ENCODE measurements at places on chromosomes 6 and 20. TPM values are rescaled to one million over a fixed set of nuclear protein-coding genes. Genes with fewer than 3 reads are reported as not detected.

Gene STX11
- total RNA-seq = 3.0 TPM

- DNase-seq = no peak
These were observed 320.2 kb upstream of the JARID2 start for GRCh38 chr6:14925699-14926026.

Gene PAK5
- total RNA-seq = not detected

Gene ZCCHC3
- total RNA-seq = 10.4 TPM

Gene MYCT1
- 0.20 TPM for total RNA-seq

GRCh38 chr6:75852721-75853120 is 103.7 kb downstream of the MYO6 start:
- DNase-seq = no peak

Gene CST5
- not detected for total RNA-seq

Data from transverse colon (tissue), 4 donors.